NCI-H2081 treated with DMSO at 0.1 percent for 48 hours (cell line): ENCODE measurements at places on chromosomes 12 and 14.

- no peak for DNase-seq
Measured at GRCh38 chr12:12286441-12286840, 19.6 kb upstream of the LRP6 start.

DNA sequence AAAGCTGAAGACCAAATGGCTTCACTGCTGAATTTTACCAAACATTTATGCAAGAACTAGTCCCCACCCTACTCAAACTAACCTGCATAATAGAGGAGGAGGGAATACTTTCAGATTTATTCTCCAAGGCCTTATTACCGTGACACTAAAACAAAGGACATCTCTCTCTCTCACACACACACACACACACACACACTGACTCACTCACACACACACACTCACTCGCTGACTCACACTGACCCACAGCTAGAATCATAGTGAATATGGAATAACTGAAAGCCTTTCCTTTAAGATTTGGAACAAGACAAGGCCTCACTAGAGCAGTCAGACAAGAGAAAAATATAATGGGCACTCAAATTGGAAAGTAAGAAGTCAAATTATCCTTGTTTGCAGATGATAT lies 1014.1 kb downstream of the TMTC2 start:
- no peak for DNase-seq

GRCh38 chr14:90440021-90440451 lies 43.2 kb downstream of the CALM1 start:
- DNase-seq: no peak

DNA sequence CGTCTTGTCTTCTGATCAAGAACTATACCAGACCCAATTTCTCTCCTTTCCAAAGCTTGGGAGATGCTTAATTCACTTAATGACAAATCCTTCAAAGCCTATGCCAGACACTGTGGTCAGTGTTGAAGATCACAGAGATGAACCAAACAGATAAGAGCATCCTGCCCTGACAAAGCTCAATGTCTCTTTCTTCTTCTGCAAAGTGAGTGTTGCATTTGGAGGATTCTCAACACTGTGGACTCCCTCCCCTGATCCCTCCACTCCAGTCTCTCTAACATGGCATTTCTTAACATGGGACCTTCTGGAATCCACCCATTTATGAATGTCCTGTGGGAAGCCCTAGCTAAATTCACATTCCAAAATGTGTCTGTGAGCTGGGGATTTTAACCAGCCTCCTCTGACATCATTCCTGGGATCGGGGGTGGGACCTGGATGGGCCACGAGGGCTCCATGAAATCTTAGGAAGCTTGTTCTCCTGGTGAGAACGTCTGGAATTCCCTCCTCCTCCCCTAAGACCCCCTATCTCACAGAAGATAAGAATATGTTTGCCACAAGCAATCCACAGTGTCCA lies 20.3 kb downstream of the SYNE3 start:
- DNase-seq: no peak
